Activated CD8-positive, alpha-beta memory T cell treated with anti-CD3 and anti-CD28 coated beads for 4 hours (primary cell): ENCODE measurements at places on chromosomes 1 and 21.

- DNase-seq = no peak
Measured at GRCh38 chr21:41429925-41430491, 4.0 kb downstream of the MX1 start.

GRCh38 chr1:205118752-205119151, 3.0 kb downstream of the RBBP5 start:
- no peak for DNase-seq

DNA sequence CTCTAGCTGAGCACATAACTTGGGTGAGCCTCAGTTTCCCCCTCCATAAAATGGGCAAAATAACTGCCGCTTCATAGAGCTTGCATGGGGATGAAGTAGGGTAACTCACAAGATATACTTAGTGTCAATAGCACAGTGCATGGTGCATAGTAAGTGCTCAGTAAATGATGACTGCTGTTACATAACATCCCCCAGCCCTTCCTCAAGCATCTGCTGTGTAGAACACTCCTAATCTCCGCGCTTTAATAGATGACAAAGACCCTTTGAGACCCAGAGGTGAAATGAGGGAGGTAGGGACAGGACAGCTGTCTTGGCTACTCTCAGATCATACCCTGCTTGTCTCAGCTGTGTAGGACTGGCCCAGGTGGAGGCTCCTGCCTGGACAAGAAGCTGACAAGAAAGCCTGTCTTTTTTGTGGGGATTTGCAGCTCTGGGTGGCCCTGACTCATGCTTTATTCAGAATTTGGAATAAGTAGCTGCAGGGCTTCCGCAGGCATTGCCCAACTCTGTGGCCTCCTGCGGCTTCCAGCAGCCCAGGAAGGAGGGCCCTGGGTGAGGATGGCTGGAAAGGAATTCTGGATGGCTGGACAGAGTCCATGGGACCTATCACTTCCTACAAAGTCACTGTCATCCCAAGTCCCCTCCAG, 20.7 kb upstream of the PADI4 start:
- DNase-seq = no peak

DNA sequence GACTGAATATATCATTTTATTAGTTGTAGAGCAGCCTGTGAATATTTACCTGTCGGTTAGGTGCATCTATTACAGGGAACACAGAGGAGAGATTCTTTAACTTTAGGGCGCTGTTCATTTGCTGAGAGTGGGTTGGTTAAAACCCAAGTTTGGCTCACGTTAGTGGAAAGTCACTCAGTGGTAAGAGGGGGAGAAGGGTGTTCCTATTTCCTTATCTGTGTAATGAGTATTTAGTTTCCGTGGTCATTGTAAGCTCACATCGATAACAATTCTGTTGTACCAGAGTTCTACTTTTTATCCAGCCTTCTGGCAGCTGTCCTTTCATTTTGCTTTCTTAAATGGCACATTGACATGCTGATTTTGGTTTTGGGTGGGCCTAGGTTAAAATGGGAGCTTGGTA, 773.2 kb upstream of the ADAMTS5 start:
- no peak for DNase-seq

DNA sequence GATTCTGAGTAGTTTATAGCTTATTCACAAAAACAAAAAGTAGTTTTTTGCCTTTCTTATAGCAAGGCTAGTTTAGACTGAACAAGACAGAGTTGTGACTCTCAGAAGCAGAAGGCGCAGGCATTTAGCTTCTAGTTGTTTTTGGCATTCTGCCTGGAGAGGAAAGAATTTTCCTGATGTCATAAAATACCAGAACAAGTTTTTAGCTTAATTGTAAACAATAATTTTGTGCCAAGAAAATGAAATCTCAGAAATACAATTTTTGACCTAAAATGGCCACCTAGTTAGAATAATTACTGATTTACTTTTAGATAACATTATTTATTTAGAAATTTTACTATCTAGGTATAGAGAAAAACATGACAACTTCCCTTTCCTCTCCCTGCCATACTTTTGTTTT, 1.0 kb downstream of the DNAJB4 start:
- no peak for DNase-seq
